ENCODE measurements at places on chromosomes 5 and 9.
A peak's percentile ranks its signal among the peaks of the same experiment; 100 is the strongest.

- DNase-seq = peak; percentile 39
These were observed 11.7 kb downstream of the SPDL1 start for GRCh38 chr5:169595172-169595820.

DNA sequence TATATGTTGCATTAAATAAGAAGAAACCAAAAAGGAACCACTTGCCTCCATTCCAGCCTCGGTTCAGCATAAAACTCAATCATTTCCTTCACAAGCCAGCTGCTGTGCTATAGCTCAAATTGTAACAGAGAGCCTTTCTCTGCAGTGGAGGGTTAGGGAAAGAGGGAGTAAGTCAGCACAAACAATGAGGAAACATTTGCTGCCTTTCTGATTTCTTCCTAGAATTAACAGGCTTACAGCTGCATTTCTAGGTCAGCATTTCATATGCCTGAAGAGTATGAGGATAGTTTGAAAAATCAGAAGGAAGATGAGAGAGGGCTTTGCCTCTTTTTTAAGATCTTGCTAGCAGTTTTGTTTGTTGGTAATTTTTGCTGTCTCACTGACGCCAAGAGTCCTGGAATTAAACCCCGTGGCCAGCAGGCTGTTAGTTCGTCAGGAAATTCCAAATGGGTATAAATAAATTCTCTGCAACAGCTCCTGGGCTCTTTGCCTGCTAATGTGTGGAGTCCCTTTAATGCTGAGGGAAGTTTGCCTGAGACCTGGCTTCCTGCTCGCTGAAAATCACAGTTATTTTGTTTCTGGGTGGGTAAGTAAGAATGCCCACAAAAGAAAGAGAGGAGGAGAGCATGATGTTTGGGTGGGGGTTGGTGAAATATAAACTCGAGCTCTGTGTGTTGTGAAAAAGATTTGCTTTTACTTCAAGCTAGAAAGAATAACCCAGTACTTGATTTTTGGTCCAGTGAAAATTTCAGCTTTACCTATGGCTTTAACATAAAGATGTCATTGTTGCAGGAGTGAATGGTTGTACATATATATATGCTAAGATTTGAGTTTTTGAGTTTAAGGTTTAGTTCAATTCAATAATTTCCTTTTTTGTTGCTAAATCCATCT, 148.1 kb upstream of the DMRT1 start:
- no peak for DNase-seq

DNA sequence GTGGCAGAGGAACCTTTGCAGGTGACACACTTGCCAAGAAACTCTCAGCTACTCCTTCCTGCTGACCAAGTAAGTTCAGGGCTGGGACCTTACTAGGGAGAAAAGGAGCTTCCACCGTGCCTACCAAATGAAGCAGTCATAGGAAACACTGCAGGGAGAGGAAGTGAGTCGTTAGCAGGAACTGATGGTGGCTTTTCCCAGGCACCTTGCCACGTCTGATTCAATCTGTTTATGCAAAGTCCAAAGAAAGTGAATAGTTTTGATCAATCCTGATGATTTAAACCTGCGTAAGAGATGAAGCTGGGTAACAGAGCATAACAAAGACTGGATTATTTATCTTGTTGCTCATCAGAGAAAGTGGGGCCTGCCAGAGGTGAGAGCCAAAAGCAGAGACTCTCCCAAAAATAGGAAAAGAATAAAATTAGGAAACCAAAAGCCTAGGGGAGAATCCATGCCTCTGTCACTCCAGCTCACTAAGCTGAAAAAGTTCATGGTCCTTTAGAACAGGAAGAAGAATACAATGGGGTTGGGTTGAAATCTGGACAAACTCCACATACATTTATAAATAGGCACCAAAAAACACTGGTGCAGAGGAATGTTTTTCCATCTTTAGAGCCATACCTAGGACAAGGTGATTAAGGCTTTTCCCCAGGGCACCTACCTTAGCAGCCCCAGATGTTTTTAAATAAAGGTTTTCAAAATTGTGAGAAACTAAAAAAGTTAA, 9.3 kb upstream of the PFDN1 start:
- peak; percentile 74 for DNase-seq

DNA sequence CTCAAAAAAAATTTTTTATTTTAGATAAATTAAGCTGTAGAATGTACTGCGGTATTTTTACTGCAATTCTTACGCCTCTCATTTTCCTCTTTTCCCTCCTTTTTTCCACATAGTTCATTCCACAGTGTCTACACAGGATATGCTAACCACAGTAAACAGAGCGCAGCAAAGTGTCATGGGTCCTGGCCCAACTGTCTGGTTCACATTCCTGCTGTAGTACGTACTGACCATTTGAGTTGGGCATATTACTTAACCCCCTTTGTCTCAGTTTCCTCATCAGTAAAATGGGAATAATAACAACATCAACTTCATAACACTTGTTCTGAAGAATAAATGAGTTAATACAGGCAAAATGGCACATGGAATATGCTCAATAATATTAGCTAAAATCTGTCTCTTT, 41.6 kb downstream of the SLC44A1 start:
- DNase-seq = no peak

DNA sequence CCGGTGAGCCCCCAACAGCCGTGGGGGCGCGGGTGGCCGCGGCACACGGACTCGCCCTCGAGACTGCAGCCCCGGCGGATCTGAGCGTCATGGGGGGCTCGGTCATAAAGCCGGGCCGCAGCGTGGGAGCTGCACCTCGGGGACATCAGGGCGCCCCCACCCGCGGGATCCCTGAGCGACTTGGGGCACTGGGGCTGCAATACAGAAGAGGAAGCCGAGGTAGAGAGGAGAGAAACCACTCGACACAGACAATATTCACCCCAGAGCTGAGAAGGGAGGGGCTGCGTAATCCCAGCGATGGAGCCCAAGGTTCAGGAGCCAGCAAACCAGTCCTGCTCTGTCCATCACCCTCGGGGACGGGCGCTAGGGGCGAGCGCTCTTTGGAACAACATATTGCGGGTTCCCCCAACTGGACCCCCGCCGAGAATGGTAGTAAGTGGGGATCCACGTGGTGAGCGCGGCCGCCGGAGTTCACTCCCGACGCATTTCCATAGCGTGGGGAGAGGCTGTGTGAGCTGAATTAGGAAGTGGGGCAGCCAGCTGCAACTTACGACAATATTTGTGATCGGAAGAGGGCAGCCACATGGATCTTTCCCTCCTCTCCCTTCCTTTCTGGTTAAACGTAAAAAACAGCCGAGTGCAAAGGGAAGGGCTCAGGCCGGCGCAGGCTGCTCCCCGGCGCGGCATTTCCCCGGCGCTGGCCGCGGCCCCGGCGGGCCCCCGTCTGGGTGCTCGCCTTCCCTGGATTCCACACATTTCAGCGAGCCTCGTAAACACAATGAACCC, 9.9 kb downstream of the PTCH1 start:
- DNase-seq = no peak

DNA sequence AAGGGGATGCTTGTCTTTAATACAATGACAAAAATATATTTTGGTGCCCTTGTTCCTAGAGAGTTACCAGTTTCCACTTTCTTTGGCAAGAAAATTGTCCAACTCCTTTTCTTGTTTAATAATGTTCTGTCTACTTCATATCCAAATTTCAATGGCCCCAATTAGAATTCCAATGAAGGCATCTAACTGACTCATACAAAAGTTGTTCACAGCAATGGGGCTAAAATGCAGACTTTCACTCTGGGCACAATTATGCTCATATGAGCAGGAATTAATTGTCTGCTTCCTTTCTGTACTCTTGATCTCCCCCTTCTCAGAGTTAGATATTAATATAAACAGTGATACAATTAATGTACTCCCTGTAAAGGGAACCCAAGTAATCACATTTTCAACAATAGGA, 42.1 kb upstream of the ZNF622 start:
- DNase-seq = no peak

DNA sequence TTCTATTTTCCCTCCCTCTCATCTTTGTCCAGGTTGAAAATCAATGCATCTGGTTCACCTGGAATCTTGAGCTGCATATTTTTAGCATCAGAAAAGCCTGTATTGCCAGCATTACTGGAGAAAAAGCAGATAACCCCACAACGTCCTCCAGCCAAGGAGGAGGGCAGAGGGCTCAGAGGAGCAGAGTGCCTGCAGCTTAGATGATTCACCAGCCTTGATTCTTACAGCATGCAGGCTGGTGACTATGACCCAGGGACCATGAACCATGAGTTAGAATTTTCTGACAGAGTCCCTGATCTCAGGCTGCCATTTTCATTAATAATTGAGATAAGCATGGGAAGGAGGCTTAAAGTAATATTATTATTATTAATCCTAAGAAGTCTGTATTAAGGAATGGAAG, 278.2 kb downstream of the BRINP1 start:
- no peak for DNase-seq

DNA sequence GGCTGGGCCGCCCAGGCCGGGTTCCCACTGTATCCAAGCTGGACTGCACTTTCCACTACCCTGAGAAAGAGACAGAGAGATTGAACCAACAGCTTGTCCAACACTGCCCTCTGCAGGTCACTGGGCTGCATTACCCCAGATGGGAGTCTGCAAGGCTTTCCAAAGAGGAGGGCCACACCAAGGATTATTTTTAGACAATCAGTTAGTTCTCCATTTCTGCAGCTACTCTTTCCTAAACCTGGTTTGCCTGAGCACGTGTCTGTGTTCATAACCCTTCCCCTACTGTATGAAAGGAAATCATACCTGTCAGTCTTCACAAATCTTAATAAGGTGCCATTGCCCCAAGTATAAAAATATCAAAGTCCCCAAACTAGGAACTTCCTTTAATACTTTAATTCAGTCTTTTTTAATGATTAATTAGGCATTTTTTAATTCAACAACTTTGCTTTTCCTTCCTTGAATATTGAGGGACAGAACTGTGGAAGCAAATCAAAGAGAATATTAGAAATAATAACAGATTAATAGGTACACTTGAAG, 13.4 kb upstream of the FGF1 start:
- no peak for DNase-seq

GRCh38 chr5:146827901-146828300, 50.7 kb downstream of the PPP2R2B start:
- no peak for DNase-seq

GRCh38 chr5:173785400-173785799, 102.7 kb upstream of the CPEB4 start:
- DNase-seq = no peak
